Fibroblast of lung (primary cell): ENCODE measurements at places on chromosomes 5 and 9. TPM values are rescaled to one million over a fixed set of nuclear protein-coding genes. Genes with fewer than 3 reads are reported as not detected.
A peak's percentile ranks its signal among the peaks of the same experiment; 100 is the strongest.

DNA sequence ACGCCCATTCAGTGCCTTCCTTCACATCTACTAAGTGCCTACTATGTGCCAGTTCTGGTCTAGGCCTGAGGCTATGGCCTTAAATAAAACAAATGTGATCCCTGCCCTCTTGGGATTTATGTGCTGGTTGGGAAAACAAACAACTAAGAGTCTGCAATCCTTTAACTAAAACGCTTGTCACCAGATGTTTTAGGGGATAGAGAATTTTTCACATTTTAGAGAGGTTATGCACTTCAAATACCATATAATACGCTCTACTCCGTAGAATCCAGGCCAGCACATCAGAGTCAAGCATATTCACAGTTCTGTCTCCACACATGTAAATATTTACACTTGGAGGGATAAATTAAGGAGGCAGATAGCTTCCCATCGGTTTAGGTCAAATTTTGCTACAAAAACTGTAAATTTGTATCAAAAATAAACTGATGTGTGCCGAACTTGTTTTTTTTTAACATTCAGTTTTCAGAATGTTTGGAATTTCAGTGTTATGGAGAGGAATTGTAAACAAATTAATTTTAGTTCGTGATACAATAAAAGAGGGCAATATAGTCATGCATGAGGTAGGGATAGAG, 22.0 kb upstream of the ADRA1B start:
- no peak for DNase-seq

NKD2 gene
- polyA plus RNA-seq: 0.29 TPM in 1 of 2 replicates, not detected in the other

- DNase-seq: peak; percentile 34
Measured at GRCh38 chr5:140202078-140202477, 27.1 kb downstream of the CYSTM1 start.

TCOF1 gene
- polyA plus RNA-seq: 8.5 and 12.1 TPM in 2 replicates

GRCh38 chr9:122376796-122377195, 6.0 kb downstream of the PTGS1 start:
- DNase-seq: no peak

DNA sequence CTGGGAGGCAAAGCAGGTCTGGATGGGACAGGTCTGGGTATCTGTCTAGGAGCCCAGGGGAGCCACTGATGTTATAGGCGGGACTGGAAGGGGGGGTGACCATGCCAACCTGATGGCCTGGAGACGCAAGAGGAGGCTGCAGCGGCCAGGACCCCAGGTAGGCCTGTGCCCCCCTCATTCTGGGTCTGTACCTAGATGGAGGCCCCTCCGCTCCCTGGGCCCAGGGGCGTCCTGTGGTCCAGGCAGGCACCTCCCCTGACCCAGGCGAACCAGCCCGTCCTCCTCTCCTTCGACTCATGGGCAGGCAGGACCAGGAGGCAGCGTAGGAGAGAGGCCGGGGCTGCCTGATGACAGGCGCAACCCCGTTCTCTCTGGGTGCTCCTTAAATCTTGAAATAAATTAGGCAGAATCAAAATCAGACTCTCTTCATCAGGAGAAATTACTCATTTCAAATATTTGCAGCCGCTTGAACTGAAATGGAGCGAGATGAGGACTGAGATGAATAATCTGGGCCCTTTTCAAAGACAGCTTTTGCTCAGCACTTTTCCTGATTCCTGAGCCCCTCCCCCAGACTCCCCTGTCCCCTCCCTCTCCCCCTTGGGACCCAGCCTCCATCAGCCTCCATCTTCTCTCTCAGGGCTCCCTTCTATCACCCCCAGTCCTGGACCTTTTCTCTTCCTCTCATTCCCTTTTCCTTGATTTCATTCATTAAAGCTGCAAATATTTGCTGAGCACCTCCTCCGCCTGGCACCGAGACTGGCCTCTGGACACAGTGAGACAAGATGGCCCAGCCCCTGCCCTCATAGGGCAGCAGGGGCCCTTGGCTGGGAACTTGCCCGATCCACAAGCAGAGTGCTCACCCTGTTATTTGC, 46.8 kb upstream of the IER5L start:
- DNase-seq: no peak

DNA sequence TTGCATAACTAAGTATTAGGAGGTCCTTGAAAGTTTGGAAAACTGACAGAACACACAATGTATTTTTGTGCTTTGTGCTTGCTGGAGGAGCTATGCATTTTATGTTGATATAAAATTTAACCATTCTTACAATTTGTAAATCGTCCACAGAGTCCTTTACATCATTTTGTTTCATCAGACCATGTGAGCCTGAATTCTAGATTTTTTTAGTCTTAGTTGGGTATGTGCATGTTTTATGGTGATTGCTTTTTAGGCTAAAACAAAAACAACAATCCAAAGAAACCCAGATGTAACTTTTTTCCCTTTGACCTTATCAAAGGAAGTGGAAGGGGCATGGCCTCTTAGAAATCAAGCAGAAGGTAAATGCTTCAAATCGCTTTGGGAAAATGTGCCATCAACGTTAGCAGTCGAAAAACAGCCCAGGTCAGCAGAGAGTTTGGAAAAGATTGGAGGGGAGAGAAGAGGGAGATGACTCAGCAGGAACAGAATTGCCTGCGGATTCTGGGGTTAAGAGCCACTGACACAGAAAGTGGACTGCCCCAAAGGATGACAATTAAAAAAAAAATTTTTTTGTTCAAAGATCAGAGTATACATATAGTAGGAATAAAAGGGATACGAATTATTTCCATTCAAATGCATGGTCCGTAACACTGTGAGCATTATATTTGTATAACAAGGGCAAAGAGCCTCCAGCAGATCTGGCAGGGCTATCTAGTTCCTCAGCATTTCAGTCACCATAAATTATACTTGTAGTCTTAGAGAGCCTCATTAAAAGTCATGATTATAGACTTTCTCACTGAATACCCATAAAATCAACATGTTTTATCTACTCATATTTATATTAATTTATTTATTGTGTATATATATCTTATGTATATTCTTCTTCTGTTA, 253.5 kb upstream of the HAPLN1 start:
- DNase-seq: peak; percentile 68
